Endothelial cell of umbilical vein (primary cell): ENCODE measurements at places on chromosomes 2 and 18.

- no peak for DNase-seq
These were observed 24.5 kb upstream of the REV1 start for GRCh38 chr2:99514357-99514756.

GRCh38 chr2:119241205-119241532 is 17.5 kb downstream of the STEAP3 start:
- DNase-seq, result no peak

- no peak for DNase-seq
These were observed 1029.1 kb upstream of the KLHL29 start for GRCh38 chr2:22355816-22356433.

GRCh38 chr2:230866756-230867523 is 2.2 kb downstream of the ITM2C start:
- DNase-seq, result peak; percentile 13

DNA sequence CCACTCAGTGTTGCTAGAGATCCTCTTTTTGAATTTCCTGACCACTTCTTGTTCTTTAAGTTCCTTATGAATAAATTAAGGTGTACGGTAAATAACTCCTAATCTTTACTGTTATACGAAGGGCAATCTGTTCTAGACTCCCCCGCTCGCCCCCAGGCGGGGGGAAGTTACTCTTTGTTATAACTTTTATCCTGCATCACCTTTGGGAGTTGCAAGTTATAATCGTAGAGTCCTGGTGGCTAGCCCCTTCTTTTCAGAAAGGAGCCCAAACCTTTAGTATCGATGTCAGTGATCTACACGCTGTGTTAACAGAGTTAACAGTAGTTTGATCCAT is 652 bp downstream of the GCA start:
- no peak for DNase-seq

GRCh38 chr2:144965172-144965571 is 445.3 kb upstream of the ZEB2 start:
- no peak for DNase-seq

DNA sequence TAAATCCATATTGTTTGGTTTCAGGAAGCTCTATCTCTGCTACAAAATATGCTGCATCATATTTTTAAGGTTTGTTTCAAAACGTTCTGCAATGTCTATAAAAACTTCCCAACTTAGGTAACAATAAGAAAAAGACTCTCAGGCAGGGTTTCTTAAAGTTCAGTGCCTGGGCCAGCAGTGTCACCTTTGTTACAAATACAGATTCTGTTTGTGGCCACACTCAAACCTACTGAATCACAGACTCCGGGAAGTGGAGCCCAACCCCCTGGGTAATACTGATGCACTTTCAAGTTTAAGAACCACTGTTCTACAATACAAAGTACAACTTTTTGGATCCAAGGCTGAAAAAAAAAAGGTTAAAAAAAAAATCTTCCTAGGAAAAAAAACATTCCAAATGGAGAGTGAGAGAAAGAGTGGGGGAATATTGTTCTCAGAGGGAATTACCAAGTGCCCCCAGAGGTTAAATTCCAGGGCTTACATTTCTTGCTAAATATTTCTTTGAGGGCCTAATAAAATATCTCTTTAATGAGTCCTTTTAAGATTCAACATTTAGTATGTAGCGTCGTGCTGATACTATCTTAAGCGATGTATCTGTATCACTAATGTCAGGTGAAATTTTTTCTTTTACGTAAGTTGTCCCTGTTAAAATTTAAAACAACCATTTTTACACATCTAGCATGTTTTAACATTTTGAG is 476.7 kb downstream of the TXNL1 start:
- no peak for DNase-seq

- no peak for DNase-seq
These were observed 693.3 kb downstream of the MBD2 start for GRCh38 chr18:53531187-53531586.

DNA sequence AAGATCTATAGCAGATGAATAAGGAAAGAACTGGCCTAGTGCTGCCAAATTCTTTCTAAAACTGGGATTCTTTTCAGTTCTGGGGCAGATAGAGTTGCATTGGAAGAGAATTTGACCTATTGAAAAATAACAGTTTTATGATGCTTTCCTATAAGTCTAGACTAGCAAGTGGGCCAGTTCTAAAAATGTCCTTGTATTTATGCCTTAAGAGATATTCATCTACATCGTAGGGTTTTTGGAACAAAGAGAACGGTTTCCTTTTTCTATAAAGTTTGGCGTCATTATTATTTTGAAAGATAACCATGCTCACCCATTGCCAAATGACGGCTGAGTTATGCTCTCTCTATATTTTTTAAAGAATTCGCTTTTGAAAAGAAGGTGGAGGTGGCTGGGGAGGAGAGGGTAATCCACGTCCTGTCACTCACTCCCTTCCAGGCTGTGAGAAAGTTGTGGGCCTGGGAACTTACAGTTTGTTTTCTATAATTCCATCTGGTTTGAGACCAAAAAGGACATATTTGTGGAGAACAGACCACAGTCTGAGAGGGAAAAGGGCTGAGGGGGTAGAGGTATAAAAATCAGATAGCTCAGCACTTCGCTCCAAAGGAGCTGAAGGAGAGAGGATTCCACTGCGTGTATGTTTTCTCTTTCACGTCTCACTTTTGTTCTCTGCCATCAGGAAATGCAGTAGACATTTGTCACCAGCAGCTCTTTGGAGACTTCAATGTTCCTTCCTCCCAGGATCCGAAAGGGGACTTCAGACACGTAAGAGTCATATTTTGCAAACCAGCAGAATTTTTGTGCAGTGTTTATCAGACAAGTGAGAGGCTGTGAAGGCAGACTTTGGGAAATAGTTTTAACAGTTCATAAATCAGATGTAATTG is 281.9 kb upstream of the FN1 start:
- DNase-seq, result peak; percentile 88

DNA sequence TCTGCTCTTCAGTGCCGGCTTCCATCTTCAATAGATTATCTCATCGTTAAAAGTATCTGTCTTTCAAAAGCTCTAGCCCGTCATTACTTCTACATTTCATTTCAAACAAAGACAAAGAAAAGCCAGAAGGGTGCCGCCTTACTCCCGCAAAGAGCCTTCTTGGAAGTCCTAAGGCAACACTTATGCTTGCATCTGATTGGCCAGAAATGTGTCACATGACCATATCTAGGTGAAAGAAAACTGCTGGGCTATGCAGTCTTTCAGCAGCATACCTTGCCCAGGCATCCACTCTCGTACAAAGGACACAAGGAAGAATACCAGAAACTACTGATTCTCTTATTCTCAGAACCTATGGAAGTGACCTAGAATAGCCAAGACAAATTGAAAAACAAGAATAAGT is 217.1 kb upstream of the SLC35G4 start:
- DNase-seq, result peak; percentile 4

- no peak for DNase-seq
These were observed 604 bp upstream of the STK11IP start for GRCh38 chr2:219596954-219597551.

- no peak for DNase-seq
These were observed 330.3 kb upstream of the MEX3C start for GRCh38 chr18:51527826-51528225.

DNA sequence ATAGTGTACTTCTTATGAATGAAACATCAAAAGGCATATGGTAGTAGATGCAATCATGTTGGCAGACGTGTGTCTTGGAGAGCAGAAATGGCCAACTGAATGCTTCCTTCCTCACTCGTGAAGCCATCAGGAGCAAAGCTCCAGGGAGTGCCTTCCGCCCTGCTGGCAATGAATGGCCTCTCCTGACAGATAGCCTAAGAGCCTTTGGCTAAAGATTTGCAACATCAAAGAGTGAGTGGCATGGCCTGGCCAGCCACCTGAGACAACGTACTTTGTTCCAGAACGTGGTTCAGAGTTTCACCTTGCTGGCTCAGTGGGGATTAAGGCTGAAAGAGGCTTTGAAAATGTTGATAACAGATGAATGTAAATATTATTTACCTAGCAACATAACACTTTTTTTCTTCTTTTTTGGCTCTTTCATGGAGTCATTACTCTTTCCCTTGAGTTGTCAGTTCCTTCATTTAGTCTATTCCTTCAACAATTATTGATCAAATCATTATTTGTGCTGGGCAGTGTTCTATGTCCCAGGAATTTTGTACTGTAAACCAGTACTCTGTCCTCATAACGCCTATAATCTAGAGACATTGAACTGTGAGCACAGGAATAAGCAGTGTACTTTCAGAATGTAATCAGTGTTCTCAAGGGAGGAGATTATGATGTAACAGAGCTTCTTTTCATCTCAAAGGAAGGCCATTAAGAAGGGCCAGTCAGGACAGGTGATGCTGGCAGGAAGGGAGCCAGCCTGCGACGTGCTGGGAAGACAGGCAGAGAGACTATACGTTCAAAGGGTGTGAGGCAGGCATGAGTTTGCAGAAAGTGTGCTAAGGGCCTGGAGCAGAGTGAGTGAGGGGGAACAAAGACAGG is 59.4 kb upstream of the SH3RF3 start:
- DNase-seq, result no peak

DNA sequence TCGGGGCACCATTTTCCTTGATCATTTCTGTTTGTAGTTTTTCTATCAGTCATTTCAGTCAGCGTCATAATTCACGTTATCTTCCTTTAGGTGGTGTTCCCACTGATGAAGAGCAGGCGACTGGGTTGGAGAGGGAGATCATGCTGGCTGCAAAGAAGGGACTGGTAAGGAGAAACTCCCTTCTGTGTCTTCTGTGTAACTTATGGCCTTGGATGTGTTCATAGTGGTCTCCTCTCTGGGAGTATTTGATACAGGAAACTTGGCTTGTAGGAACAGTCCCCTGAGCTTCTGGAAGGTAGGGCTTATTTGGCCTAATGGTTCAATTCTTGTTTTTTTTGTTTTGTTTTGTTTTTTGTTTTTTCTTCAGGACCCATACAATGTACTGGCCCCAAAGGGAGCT is 1.1 kb downstream of the COX5B start:
- DNase-seq, result no peak

GRCh38 chr18:24601585-24601984 is 141.1 kb downstream of the HRH4 start:
- no peak for DNase-seq

DNA sequence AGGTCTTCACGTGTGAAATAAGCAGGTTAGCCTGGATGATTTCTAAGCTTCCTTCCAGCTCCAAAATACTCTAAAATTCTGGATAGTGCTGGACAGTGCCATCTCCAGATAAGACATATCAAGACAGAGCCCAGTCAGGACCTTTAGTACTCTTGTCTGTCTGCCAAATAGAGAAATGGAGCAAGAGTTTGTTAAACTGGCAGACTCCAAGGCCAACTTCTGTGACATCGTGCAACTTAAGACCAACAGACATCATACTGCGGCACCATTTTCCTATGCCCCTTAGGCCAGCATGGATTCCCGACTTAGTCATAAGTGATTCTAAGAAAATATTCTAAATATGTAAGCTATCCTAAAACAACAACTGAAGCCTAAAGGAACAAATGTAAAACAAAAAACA is 118.6 kb downstream of the RBMS1 start:
- no peak for DNase-seq

- no peak for DNase-seq
These were observed 16.3 kb downstream of the SIX3 start for GRCh38 chr2:44957656-44958327.

GRCh38 chr2:102106133-102106556 is 36.4 kb upstream of the IL1R1 start:
- DNase-seq, result no peak

DNA sequence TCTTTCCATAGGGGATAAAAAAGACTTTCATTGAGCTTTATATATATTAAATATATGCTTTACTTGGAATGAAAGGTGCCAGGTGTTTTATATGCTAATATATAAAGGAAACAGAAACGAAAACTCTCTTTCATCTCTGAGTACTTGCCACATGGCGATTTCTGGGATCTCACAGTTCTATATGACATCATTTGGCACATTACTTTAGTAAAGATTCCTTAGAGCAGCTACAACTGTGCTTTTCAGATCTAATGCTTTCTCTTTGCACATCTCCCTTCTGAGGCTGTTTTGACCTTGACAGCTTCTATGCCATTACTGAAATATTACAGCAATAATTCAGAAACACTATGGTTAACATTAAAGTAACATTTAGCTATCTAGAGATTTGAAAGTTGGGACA is 1082.9 kb upstream of the CDH2 start:
- no peak for DNase-seq

GRCh38 chr2:194003911-194004310 is 1653.1 kb upstream of the SLC39A10 start:
- DNase-seq, result no peak

- DNase-seq, result no peak
These were observed 196.9 kb downstream of the THSD7B start for GRCh38 chr2:136962105-136962725.

- no peak for DNase-seq
These were observed 11.2 kb upstream of the SULT1C3 start for GRCh38 chr2:108228537-108228936.

DNA sequence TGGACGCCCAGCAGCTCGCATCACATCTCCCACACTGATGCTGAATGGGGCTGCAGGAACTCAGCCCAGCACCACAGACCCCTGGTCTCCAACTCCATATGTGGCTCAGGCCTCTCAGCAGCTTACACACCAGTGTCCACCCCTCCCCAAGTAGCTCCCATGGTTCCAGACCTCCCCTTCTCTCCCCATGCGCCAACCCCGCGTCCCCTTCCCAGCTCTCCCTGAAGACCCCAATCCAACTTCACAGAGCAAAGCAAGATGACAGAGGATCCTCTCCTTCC is 188.9 kb downstream of the SH3BP4 start:
- no peak for DNase-seq

GRCh38 chr2:104052356-104052755 is 801.6 kb upstream of the POU3F3 start:
- no peak for DNase-seq

GRCh38 chr2:156157670-156158069 is 174.9 kb downstream of the NR4A2 start:
- DNase-seq, result no peak

DNA sequence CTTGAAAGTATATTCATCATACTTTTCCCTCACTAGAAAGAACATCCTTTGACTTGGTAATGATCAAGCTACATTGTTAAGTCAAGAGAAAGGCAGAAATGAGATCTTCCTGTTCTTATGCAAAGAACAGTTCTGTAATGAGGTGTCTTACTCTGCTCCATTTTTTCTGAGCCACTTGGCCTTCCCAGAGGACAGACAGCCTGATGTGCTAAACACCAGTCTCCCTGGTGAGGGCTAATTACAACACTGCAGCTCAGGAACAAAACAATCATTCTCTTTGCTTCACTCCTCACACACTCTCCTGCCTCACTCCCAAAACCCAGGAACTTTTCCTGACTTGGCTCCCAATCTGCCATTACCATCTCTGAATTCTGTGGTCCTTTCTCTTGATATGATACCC is 25.6 kb downstream of the TACR1 start:
- no peak for DNase-seq
